ENCODE measurements at places on chromosomes 4 and X.

GRCh38 chrX:154082396-154083125 is 15.0 kb downstream of the MECP2 start:
- DNase-seq = no peak

GRCh38 chr4:2672082-2672481 is 84.1 kb downstream of the TNIP2 start:
- DNase-seq = no peak

- no peak for DNase-seq
Measured at GRCh38 chr4:171857302-171858012, 44.3 kb downstream of the GALNTL6 start.

- no peak for DNase-seq
Measured at GRCh38 chr4:76697129-76697803, 200.7 kb downstream of the SOWAHB start.

GRCh38 chrX:37726346-37726745 is 40.8 kb downstream of the XK start:
- no peak for DNase-seq

GRCh38 chr4:102531462-102531861 is 30.3 kb downstream of the NFKB1 start:
- DNase-seq = no peak

GRCh38 chr4:5024673-5025072 is 5.4 kb upstream of the CYTL1 start:
- DNase-seq = no peak

DNA sequence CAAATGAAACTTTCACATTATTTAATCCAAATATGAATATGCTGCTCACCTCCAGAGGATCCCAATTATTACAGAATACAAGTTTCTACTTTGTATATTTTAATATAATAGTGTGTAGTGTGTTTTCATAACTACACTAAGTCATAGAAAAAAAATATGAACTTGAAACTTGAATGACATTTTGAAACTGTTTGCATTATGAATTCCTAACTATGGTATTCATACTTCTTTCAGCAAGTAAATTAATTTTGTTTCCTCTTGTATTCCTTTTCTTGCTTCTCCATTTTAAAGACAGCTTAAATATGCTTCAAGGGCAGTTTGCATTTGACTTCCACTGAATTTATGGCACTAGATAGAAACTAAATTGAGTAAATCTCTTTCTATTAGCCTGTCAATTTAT is 177.1 kb downstream of the BMPR1B start:
- DNase-seq = no peak

GRCh38 chr4:58776627-58777026 is 1666.4 kb upstream of the IGFBP7 start:
- no peak for DNase-seq

DNA sequence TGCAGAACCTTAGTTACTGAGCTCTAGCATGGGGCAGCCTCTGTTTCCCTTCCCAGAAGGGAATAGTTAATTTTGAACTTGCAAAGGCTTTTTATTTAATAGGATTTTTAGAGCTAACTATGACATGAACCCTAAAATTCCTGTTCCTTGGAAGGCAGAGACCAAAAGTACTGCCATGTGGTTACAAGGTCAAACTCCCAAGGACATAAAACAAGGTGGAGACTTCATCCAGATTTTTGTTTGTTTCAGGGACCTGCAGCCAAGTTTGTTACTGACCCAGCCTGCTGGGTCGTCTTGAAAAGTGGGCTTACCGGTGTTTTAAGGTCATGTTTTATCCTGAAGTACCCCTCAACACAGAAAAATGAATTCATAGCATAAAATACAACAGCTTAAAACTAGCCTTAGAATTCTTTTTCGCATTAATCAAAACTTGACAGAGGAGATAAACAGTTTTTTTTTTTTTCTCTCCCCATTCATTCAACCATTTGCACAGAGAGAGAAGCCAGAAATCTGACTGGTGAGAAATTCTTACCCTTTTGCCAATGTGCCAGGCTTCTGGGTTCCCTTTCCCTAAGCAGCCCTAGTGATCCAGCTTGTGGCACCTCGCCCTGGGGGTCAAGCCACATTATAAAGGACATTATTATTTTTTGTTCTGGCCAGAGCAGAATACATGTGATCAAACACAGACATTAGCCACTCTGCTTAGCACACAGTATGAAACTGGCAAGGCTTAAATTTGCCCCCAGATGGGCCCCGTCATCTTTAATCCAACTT is 21.5 kb upstream of the GRPEL1 start:
- no peak for DNase-seq

DNA sequence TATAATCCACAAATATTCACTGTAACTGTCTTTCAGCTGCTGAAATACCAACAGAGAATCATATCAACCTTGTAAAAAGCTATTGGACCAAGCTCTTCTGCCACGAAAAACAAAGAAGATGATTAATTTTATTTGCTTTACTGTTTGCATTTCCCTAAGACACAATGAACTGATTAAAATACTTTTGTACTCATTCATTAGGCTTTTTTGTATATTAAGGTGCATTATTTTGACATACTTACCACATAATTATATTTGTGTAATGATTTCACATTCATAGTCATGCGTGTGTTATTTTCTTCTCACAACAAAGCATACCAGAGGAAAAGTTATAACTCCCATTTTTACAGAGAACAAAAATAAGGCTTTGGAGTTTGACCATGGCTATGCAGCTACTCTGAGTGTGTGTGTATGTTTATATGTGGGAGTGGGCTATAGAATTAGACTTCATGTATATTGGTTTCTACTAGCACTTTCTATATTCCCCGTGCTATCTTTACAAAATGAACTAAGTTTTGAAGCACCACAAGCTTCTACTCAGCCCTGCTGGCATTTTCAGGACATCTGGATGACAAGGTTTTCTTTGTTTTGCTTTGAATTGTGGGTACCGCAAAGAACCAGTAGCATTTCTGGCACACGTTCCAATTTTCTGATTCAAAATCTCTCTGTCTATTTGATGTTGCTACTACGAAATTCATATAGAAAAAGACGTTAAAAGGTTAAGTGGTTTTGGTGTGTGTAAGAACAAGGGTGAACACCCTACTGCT is 11.0 kb upstream of the FGF5 start:
- no peak for DNase-seq

All from cortex of kidney (tissue), 1 donor.